ENCODE measurements at places on chromosomes 2 and 18.

DNA sequence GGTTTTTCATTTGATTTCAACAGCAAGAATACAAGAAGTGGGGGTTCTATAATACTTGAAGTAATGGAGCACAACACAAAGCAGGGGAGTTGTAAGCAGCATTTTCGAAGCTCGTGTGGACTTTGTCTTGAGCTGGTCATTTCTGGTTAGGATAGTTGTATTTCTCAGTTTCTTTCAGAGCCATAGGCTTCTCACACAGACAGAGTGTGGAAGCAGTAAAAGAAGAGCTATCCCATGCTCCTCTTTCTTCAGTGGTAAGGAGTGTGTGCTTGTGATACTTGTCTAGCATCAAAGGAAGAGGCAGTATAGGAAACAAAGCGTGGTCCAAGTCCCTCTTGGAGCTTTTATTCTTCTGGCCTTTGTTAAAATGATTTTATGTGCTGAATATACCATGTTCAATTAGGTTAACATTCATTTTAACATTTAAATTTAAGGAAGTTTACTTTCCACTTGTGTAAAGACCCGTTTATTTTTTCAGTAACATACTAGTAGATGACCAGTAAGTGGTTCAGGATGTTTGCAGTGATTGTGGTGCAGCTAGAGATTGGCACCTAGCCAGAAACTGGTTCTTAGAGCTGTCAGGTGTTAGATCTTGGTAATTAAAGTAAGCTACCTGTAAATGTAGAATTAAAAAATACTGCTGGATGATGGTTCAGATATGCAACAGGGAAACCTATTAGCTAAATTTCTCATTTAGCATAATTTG, 14.6 kb downstream of the CCNYL1 start:
- DNase-seq, result no peak

DNA sequence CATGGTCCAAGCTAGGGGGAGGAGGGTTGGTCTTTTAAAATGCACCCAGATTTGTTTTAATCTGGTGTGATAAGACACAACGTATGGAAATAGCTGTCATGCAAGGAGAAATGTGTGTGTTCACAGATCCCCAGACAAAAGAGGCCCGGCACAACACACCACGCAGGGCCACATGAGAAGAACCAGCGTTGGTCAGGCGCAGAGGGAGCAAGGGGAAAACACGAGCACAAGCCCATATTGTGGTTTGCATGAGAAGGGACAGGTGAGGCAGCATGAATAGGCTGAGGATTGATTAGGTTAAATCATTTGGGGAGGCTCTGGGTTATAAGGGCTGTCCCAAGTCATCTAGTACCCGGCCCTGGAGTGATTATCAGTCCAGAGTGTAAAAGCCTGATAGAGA, 272.5 kb upstream of the NCKAP5 start:
- DNase-seq, result no peak

- no peak for DNase-seq
These were observed 25.3 kb downstream of the EMILIN2 start for GRCh38 chr18:2872095-2872494.

- no peak for DNase-seq
These were observed 4.7 kb downstream of the MAPRE3 start for GRCh38 chr2:26975102-26975501.

GRCh38 chr2:890791-891190, 59.9 kb upstream of the SNTG2 start:
- DNase-seq, result no peak
